B cell (primary cell): ENCODE measurements at places on chromosomes 12 and 14. TPM values are rescaled to one million over a fixed set of nuclear protein-coding genes. Genes with fewer than 3 reads are reported as not detected.

GRCh38 chr12:39502726-39503125 lies 59.8 kb upstream of the KIF21A start:
- no peak for DNase-seq

DNA sequence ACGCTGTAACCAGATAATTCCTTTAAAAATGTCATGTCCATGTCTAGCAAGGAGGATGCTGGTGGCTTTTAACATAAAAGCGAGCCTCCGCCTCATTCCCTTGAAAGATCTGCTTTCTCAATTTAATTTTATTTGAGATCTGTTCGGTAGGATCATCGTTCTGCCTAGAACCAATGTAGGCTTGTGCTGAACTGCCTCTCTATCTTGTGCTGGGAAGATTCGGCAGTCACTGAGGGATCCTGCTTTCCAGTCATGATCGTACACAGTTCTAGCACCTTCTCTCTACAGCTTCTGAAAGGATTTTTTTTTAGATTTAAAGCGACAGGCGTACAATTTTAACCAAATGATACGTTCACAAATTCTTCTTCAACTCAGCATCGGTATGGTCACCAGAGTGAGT lies 54.3 kb downstream of the PEBP1 start:
- no peak for DNase-seq

DNA sequence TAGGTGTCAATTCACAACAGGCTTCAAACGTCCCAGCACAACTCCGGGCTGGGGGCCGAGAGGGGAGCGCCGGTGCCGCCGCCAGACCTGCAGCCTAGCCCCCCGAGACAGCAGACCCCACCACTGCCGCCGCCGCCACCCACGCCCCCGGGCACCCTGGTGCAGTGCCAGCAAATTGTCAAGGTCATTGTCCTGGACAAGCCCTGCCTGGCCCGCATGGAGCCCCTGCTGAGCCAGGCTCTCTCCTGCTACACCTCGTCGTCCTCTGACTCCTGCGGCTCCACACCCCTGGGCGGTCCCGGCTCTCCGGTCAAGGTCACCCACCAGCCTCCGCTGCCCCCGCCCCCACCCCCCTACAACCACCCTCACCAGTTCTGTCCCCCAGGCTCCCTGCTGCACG lies 39.4 kb downstream of the SLC6A12 start:
- DNase-seq: no peak

- no peak for DNase-seq
Measured at GRCh38 chr12:92055877-92056276, 89.8 kb downstream of the BTG1 start.

DNA sequence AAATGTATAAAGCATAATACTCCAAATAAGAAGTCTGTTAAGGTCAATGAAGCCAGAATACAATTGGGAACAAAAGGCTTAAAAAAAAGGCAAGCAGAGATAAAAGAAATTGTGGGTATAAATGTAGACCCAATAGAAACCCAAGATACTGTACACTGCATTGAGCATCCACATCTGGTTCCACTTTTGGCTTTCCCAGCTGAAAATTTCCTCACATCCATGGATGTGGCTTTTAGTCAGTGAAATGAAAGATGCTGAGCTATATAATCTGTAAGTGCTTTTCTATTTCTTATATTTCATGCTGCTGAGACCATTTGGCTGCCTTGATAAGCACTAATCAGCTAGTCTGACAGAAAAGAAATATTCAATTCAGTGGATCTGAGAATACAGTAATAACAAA lies 83.5 kb downstream of the PTPRR start:
- no peak for DNase-seq

GRCh38 chr14:34781242-34781641 lies 66.8 kb upstream of the CFL2 start:
- DNase-seq: no peak

Gene ADCY6
- polyA plus RNA-seq: 0.03 and 0.07 TPM in 2 replicates

Gene ALKBH1
- 7.4 and 8.8 TPM in 2 replicates for polyA plus RNA-seq

DNA sequence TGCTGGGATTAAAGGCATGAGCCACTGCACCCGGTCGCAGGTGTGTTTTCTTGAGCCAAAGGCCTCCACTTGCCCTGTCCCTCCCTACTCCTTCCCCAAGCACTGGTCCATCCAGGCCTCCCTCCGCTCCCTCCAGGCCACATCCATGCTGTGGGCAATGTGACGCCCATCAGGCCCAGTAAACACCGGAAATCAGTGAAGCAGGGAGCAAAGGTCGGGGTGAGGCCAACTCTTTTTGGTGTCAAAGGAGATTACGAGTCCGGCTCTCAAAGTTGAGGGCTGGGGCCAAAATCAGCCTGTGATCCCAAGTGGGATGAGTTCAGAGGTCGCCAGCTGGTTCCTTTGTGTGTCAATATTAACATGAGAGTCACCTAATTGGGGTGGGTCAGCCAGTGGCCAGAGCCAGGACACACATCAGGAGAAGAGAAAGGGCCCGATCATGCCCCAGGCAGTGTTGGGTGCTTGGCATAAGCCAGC lies 195.7 kb downstream of the RBM19 start:
- DNase-seq: no peak

DNA sequence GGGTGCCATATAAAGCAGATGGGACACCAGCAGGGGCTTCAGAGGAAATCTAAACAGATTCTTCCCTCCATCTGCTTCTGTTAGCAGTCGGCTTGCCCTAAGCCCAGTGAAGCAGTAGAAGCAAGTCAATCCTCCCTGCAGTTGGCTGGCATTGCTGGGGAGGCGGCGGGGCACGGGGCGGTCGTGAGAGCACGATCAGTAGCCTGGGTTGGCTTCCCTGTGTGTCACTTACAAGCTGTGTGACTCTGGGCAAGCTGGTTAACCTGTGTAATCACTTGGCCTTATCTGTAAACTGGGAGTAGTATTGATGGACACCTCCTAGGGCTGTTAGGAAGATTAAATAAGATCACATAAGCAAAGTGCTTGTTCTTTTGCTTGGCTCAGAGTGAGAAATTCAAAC lies 19.4 kb downstream of the MYRFL start:
- DNase-seq: no peak

DNA sequence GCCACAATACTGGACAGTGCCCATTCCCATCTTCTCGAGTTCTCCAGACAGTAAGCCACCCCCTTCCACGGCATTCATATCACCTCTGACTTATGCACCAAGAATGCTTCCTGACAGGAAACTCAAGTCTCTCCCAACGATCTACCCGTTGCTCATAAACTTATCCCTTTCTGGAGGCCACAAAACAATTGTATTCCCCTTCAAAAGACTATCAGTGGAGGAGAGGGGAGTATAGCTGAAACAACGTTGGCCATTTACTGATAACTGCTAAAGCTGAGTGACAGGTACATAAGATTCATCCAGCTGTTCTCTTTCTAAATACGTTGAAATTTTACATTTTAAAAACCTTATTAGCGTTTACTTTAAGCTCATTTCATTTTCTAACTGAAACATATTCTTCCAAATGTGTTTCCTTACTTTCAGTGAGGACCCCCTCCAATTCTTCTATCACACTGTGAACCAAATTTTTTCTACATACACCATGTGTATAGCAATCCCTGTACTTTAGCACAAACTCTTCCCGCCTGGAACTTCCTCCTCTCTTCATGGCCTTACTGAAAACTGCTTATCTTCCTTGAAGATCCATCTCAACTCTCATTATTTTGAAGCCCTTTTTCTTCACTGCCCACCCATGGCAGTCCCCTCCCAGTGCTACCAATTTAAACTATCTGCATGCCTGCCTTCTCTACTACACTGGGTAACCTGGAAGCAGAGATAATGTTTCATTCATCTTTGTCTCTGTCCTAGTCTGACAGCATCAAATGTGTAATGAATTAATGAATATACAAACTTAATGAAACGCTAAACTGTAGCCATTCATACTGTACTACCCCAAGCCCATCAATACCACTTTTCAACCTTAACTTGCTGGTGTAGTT lies 28.8 kb downstream of the ATXN2 start:
- no peak for DNase-seq

DNA sequence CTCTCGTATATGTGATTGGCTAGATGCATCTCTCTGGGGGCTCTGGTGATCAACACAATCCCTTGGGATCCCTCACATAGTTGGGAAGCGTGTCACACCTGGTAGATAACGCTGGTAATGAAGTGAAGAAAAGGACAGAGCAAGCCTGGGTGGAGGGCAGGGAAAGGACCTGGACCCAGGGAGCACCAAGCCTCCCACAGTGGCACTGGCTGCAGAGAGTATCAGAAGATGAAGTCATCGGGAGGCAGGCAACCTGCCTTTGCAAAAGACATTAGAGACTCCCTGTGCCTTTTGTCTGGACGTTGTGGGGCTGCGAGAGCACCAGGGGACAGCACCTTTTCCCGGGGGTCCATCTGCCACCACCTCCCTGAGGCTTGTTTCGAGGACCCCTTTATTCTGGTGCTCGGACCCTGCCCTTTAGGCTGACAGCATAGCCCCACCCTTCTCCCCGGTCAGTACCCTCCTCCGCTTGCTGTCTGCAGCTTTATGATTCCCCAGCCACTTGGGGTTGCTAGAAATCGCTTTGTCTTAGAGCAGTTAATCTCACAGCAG lies 116.4 kb downstream of the EML1 start:
- DNase-seq: no peak

DNA sequence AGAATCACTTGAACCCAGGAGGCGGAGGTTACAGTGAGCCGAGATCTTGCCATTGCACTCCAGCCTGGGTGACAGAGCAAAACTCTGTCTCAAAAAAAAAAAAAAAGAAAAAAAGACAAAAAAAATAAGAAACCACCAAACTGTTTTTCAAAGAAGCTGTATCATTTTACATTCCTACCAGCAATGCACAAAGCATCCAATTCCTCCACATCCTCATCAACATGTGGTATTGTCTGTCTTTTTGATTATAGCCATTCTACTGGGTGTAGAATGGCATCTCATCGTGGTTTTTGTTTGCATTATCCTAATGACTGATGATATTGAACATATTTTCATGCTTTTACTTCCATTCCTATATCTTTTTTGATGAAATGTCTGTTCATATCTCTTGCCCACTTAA lies 36.2 kb upstream of the GNG2 start:
- no peak for DNase-seq

GRCh38 chr14:87334997-87335685 lies 657.8 kb downstream of the GALC start:
- DNase-seq: no peak

DNA sequence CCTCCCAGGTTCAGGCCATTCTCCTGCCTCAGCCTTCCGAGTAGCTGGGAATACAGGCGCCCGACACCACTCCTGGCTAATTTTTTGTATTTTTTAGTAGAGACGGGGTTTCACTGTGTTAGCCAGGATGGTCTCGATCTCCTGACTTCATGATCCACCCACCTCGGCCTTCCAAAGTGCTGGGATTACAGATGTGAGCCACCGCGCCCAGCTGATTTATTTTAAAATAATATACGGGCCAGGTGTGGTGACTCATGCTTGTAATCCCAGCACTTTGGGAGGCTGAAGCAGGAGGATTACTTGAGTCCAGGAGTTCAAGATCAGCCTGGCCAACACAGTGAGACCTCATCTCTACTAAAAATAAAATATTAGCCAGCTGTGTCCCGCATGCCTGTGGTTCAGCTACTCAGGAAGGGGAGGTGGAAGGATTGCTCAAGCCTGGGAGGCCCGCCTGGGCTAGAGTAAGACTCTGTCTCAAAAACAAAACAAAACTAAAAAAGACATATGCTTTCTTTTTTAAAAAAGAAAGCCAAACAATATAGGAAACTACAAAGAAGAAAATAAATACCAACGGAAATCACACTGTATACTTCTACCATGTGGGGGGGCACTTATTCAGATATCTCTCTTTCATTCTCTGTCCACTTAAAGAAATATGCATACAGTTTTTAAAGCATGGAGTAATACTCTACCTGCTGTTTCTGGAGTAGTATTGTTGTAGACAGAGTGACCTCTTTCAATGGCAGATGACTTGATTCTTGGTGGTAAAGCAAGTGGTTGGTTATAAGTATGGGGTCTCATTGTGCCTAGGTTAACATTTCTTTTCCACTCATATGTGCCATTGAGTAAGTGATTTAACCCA lies 930 bp upstream of the MIA2 start:
- DNase-seq: no peak

DNA sequence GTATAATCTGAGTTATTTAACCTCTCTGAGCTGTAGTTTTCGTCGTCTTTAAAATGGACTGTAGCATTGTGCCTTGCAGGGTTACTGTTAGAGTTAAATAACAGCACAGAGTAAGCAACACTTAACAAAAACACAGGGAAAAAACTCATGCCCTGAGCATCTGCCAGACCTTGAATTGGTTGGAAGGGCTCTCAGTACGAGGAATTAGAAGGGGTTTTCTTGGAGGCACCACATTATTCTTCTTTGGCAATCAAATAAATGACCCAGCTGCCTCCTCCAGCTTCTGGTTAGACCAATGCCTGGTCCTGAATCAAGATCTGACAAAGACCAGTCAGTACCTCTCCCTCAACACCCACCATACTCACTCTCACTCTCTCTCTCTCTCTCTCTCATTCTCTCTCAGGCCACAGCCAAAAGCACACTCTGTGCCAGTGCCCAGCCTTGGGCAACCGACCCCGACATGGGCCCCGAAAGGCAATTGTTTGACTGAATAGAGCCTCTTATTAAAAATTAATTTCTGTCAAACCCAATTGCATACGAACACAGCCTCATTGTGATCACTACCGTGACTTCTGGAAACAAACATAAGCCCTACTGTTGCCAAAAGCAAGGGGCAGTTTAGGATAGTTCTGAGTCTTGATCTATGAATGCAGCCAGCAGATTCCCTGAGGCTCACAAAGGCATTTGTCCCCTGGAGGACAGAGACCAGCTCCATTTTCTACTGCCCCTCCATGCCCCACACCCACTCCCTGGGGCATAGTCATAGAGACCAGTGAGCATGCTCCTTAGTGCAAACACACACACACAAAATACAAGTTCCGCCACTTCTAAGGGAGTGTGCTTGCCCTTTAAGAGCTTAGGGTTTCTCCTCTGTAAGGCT lies 23.9 kb downstream of the DUSP6 start:
- no peak for DNase-seq

DNA sequence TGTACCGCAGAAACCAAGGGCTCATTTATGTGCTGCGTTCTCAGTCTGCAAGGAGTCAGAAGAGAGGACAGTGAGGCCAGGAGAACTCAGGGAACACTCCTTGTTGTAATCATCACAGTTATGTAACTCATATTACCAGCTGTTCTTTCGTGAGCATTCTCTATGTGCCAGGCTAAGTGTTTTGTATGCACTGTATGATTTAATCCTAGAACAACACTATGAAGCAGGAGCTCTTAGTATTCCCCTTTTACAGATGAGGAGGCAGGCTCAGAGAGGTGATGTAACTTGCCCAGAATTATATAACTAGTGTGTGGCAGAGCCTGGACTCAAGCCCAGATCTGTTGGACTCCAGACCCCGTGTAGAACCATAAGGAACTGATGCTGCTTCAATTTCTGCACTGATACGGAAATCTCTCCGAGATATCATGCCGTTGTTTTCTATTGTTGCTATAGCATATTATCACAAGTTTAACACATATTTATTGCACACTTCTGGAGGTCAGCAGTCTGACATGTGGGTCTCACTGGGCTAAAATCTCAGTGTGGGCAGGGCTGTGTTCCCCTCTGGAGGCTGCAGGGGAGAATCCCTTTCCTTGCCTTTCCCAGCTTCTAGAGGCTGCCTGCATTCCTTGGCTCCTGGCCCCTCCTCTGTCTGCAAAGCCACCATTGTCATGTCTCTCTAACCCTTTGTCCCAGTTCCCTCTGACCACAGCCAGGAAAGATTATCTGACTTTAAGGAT lies 16.3 kb upstream of the CD9 start:
- DNase-seq: no peak

Gene KRT81
- polyA plus RNA-seq: not detected in 2 replicates
